ENCODE measurements at places on chromosomes 3 and 15.

- no peak for DNase-seq
These were observed 28.7 kb upstream of the RPS17 start for GRCh38 chr15:82568986-82569385.

- no peak for DNase-seq
These were observed 253.3 kb downstream of the TBC1D5 start for GRCh38 chr3:17489139-17489538.

GRCh38 chr3:127174284-127174683, 18.6 kb upstream of the PRR23E start:
- no peak for DNase-seq

DNA sequence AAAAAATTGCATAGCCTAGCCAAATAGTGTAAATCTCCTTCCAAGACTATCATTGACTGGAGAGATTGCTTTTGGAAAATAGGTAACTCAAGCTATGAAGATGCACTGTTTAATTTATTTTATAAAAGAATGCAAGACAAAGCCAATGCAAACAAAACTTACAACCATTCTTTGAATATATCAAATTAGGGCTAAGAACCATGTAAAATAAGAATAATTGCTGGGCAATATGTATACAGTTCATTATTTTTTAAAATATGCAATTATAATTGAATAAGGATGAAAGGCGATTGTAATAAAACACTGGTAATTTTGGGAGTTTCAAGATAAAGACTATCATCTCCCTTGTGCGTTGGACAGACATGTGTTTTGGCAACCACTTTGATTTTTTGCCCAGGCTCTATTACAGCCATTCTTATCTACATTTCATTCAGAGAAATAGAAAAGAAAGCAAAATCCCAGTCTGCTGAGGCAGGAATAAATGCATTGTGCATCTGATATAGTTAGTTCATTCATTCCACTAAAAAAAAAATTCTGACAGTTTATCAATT, 242.3 kb upstream of the ROBO1 start:
- no peak for DNase-seq

GRCh38 chr3:70108072-70108471, 108.5 kb downstream of the SAMMSON start:
- peak; percentile 41 for DNase-seq

DNA sequence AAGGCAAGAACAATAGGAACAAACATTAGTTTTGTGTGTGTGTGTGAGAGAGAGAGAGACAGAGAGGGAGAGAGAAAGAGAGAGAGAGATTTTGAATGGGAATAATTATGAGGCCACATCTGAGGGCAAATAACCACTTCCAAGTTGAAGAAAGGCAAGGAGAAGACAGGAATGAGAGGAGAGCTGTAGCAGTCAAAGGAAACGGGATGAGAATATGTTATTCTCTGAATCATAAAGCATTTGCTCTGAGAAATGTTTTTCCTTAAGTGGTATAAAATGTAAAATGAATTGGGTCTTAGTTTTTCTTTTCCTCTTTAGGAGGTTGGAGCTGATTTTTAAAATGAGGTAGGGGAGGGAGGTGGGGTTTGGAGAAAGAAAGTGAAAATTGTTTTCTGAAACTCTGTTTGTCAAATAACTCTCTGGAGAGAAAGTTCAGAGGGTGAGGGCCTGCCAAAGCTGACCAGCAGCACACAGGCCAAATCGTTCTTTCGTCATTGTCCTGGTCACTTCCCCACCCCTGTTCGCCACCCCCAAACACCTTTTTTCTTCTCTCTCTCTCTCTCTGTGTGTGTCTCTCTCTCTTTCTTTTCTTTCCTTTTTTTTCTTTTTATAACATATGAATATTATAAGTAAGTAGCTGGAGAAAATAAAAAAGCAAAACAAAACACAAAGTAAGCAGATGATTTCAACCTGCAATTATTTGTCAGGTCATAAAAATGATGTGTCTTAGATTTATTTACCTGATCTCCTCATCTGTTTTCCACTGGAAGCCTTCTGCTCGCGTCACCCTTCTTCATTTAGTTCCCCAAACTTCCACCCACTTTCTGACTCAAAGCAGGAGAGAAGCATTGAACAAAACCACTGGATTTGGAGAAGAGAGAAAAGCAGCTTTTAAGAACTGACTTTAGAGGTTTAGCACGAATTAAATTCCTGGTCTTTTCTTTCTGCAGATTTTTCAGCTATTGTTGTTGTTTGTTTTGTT, 110.6 kb downstream of the LPP start:
- no peak for DNase-seq

Data from ACHN (cell line).